Pons (tissue), 1 donor: ENCODE measurements at places on chromosomes 5 and 9.

DNA sequence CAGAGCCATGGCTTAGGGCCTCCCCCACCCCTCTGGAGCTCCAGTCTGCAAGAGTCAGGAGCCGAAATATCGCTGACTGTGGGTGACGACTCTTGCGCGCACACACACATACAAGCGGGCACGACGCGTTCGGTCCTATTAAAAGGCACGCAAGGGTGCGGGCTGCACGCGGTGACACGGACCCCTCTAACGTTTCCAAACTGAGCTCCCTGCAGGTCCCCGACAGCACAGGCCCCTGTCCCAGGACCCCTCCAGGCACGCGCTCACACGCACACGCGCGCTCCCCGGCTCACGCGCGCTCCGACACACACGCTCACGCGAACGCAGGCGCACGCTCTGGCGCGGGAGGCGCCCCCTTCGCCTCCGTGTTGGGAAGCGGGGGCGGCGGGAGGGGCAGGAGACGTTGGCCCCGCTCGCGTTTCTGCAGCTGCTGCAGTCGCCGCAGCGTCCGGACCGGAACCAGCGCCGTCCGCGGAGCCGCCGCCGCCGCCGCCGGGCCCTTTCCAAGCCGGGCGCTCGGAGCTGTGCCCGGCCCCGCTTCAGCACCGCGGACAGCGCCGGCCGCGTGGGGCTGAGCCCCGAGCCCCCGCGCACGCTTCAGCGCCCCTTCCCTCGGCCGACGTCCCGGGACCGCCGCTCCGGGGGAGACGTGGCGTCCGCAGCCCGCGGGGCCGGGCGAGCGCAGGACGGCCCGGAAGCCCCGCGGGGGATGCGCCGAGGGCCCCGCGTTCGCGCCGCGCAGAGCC, at the start of gene GRIN1:
Gene GRIN1 (plus strand): TSS at position 433 of the 746 bp plus-strand sequence. CDS start 333 bp downstream, outside the sequence.
- DNase-seq, result no peak

DNA sequence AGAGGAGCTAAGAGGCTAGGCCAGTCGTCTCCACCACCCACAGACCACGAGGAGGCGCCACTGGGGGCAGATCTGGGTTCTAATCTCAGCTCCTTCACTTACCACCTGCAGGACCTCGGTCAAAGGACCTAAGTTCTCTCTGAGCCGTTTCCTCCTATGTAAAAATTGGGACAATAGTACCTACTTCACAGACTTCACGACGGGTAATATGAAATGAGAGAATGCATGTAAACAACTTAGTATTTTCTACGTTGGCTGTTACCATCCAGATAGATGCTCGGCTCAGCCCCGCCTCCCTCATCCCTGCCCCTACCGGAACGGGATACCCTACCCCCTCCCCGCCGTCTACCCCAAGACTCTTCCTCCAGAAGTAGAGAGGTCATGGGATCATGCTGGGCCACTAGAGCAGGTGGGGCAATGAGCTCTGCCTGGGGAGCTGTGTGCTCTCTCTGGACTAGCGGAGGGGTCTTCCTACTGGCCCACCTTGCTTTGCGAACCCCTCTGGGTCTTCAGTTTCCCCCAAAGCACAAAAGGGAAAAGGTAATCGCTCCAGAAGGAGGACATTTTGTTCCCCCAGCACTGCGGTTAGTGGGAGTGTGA, 541 bp downstream of the GNPDA1 start:
- peak; percentile 70 for DNase-seq

DNA sequence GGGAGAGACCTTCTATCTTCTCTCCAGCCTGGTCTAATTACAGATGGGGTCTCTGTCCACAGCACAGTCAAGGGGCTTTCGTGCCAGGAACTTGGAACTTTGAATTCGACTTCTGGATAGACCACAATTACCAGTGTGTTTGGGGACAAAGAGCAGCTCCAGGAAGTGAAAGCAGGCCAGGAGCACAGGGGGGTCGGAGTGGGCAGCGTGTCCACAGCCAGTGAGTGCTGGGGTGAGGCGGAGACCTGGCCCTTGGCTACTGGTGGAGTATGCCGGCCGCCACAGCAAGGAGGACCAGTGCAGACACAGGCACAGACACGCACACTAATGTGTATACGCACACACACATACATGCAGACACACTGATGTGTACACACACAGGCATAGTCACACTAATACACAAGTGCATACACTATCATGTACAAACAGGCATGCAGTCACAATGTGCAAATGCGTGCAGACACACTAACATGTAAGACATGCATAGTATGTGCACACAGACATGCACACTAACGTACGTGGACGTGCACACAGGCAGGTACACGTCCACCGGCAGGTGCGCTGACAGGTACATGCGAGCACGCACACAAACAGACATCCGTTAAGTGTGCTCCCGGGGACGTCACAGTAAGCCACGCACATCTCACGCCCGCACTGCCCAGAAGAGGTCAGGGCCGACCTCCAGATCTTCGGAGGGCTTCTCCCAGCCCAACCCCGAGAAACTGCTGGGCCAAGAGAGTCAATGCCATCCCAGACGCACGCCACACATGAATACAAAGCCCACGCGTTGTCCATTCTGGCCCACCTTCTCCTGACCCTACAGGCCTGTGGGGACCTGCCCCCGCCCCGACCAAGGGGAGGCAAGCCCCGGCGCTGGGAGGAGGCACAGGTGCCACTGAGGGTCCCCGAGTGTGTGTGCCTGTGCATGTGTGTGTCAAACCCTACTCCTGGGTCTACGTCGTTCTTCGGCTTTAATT, 46.5 kb downstream of the NKD2 start:
- DNase-seq, result no peak

GRCh38 chr5:160643616-160644240, 208.3 kb downstream of the ATP10B start:
- peak; percentile 40 for DNase-seq

DNA sequence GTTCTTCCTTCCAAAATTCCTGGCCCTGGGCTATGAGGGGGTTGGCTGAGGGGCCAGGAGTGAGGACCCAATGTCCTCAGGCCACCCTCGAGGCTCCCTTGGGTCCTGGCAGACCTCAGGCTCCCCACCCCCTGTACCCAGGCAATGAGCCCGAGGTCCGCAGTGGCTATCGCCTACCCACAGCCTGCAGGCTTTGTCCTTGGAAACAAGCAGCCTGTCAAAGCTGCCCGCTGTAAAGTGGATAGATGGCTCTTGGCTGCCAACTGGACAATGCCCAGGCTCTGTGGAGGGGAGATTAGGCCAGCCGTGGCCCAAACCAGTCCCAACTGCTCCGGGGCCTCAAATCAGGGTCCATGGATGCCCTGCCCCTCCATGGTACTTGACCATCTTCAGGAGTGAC, 2.2 kb upstream of the ADGRD2 start:
- DNase-seq, result peak; percentile 24

- no peak for DNase-seq
These were observed 26.4 kb upstream of the NOTCH1 start for GRCh38 chr9:136572003-136572827.

- DNase-seq, result no peak
These were observed 159.8 kb upstream of the LHFPL2 start for GRCh38 chr5:78808380-78808779.

GRCh38 chr9:104784098-104784497, 20.2 kb downstream of the NIPSNAP3B start:
- DNase-seq, result peak; percentile 31

- DNase-seq, result peak; percentile 82
These were observed 26.9 kb upstream of the EEIG1 start for GRCh38 chr9:128007566-128008138.

GRCh38 chr5:172586125-172587060, 54.7 kb upstream of the NEURL1B start:
- DNase-seq, result no peak

GRCh38 chr5:55657443-55657842, 54.7 kb downstream of the SLC38A9 start:
- peak; percentile 53 for DNase-seq

- no peak for DNase-seq
These were observed 41.2 kb upstream of the FAM174A start for GRCh38 chr5:100493996-100494395.

- DNase-seq, result no peak
These were observed 30.8 kb downstream of the IL7R start for GRCh38 chr5:35887321-35888100.

- DNase-seq, result peak; percentile 57
These were observed at the start of gene FXN for GRCh38 chr9:69035438-69036308. Gene FXN, plus strand, starts transcription at chr9:69035752. Its CDS starts 31 bp downstream, at chr9:69035783.

DNA sequence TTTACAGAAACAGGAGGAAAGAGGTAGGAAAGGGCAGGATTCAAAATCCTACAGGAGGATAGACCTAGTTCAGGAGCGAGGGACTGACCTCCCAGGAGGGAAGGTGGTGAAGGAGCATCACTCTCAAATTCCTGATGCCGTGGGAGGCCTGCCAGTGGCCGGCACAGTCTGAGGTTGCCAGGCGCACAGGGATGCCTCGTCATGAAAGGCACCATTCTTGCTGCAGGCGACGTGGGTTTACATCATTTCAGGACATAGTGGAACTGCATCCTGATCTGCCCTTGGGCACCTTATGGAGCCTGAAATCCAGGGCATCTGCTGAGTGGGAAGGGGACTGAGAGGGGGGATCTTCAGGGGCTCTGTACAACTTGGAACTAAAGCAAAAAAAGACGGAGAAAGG, 163.2 kb upstream of the S1PR3 start:
- DNase-seq, result no peak

DNA sequence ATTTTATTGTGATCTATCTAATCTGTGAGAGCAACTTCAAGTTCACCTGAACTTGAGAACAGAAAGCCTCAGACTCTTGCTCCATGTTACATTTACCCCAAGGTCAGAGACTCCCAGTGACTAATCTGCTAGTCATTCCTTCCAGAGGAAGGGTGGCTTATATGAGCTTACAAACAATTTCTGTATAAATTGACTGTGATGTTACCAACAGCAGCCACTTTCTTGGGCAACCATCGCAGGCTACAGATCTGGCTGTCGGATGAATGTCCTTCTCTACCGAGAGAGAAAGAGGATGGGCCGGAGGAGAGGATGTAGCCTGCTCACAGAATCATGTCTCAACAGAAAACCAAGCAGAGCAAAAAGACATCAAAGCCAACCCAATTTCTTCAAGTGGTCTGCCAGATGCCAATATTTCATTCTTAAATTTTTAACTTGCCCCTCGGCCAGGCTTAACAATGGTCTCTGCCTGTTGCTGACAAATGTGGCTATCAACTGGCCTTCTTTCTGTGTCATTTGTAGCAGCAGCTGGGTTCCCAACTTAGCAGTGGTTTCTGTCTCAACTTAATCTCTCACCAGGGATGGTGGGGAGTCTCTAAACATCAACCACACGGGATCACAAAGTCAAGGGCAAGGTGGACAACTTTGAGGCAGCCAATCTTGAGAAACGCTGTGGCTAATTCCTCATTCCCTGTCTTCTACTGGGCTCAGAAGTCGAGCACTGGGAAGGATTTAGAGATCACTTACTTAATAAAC, 81.3 kb downstream of the RAPGEF1 start:
- DNase-seq, result no peak

GRCh38 chr9:2583308-2584013, 38.1 kb upstream of the VLDLR start:
- no peak for DNase-seq

GRCh38 chr5:36743891-36744772, 132.4 kb upstream of the NIPBL start:
- DNase-seq, result peak; percentile 58

- DNase-seq, result no peak
These were observed 44.5 kb upstream of the ZNF354A start for GRCh38 chr5:178774866-178775539.

DNA sequence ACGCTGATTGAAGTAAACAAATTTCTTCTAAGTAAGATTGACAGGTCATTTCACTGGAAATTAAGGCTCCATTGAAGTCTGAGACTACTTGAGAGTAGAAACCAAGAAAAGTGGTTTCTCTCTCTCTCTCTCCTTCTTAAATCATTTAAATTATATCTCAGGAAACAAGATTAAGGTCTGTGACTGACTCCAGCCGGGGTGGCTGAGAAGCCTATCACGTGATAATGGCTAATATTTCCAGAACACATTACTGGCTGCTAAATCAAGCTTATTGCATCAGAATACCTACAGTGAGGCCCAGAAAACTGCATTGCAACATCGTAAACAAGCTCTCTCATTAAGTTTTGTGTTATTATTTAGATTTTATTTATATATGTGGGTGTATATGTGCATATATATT, 88.4 kb downstream of the PTCD2 start:
- DNase-seq, result no peak

DNA sequence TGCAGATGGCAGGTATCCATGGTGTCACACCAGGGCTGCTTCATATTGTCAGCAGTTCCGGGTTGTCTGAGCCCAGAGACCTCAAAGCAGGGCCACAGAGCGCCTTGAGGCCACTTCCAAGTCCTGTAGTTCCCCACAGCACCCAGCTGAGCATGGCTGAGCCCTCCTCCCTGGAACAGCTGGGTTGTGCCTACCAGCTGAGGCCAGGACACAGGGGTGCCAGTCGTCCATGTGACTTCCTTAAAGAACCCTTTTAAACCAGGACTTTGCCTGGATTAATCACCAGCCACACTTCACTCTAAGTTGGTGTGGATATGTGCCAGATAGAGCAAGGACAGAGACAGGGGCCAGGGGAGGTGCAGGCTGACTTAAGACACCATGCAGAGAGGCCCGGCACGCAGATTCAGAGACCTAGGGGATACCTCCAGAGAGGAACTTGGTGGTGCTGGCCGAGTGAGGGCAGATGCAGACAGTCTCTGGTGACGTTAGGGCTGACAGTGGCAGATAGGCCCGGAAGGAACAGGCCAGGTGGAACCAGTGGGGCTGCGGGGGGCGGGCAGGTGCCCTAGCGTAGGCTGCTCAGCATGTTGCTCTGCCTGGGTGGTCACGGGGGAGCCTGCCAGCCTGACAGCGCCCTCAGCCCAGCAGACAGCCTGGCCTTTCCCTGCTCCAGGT, 142.7 kb downstream of the CACNA1B start:
- DNase-seq, result no peak

DNA sequence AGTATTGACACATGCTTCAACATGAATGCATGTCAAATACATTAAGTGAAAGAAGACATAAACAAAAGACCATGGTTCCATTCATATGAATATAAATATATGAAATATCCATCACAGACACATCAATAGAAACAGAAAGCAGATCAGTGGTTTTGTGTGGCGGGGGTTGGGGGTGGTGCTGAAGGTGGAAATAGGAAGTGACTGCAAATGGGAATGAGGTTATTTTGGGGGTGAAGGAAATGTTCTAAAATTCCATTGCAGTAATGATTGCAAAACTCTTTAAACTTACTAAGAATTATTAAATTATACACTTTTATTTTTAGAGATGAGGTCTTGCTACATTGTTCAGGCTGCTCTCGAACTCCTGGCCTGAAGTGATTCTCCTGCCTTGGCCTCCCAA, 28.7 kb downstream of the TAF1L start:
- no peak for DNase-seq

- DNase-seq, result no peak
These were observed 76.6 kb upstream of the CACNA1B start for GRCh38 chr9:137801023-137801319.

GRCh38 chr9:98101868-98102273, 17.2 kb downstream of the TRIM14 start:
- no peak for DNase-seq

- DNase-seq, result no peak
These were observed 134.3 kb upstream of the ICE1 start for GRCh38 chr5:5288201-5288600.

GRCh38 chr9:112020680-112021596, 124.3 kb downstream of the UGCG start:
- no peak for DNase-seq

GRCh38 chr9:102047549-102047948, 309.1 kb upstream of the GRIN3A start:
- DNase-seq, result no peak
